ENCODE measurements at places on chromosomes 16 and 17. TPM values are rescaled to one million over a fixed set of nuclear protein-coding genes. Genes with fewer than 3 reads are reported as not detected.

The PRRT2 gene
- 8.2 TPM for total RNA-seq

The CRYM gene
- total RNA-seq = 21.0 TPM

DNA sequence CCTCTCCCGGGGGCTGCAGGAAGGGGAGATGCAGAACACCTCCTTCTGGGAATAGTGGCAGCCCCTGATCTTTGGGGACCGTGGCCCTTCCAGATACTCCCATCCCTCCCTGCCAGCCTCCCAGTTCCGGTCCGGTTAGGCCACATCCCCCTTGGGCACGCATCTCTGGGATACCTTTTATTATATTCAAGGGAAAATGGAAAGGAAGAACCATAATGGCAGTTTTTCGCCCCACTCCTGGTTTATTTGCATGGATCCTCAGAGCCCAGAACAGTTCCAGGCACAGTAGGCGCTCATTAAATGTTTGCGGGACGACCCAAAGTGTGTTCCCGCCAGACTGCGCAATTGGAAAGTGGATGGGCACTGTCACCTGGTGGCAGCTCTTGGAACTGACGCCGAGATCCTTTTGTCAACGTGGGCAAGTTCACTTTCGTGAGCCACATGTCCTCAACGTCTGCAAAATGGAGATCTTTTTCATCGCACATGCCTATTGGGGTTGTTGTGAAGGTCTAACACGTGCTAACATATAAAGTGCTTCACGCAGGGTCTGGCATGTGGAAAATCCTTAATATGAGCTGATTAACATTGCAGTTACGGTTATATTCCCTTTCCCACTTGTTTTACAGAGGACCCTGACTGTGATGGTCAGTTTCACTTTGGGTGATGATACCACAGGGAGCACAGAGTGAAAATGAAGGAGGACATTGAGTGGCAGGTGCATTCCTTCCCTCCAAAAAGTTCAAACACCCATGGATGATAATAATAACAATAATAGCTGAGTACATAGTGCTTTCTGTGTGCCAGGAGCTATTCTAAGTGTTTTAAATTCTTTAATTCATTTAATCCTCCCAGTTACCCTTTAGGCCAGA, 1.7 kb upstream of the GPRC5B start:
- peak; percentile 95 for DNase-seq
- no peak overlapping the region for H3K4me3 ChIP-seq
- H3K36me3 ChIP-seq = no peaks in the 10 kb centered on the region
- no peak overlapping the region for H3K27ac ChIP-seq

The TMEM235 gene
- total RNA-seq = not detected

DNA sequence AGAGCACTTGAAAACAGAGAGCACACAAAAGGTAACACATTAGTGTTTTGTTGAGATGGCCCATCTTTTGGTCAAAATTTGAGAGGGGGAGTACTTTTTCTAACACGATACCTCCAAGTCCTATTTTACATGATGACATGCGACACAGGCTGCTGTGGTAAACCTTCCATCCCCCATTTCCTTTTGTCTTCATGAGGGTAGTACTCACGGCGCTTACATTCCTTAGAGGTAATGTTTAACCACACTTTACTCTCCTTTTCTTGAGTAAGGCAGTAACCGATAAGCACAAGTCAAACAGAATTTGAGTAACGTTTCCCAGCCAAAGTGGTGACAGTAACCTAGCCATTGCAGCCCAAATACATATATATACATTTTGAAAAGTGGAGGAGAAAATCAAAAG, 35.8 kb upstream of the PITPNM3 start:
- H3K27ac ChIP-seq = no peak overlapping the region
- no peak for DNase-seq
- H3K36me3 ChIP-seq = peaks cover 98% of the 10 kb centered on the region
- H3K27me3 ChIP-seq = no peaks in the 10 kb centered on the region

DNA sequence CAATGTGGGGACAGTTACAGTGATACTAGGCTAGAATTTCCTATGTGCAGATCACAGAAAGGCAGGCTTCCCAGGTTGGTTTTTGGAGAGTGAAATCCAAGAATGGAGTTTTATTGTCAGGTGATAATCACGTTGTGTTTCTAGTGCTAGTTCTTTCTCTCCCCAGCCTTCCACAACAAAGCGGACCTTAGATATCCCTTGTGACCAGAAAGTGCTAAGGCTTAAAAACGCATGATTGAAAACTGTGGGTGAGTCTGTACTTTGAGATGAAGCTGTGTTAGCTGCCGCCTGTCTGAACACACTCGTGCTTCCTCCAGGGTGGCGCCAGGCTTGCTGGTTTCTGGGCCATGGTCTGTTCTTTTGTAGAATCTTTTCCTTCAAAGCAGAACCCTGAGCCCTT, 52.1 kb downstream of the BANP start:
- H3K27ac ChIP-seq = no peak overlapping the region
- no peaks in the 10 kb centered on the region for H3K4me1 ChIP-seq
- peaks cover 14% of the 10 kb centered on the region for H3K36me3 ChIP-seq
- no peak for DNase-seq

DNA sequence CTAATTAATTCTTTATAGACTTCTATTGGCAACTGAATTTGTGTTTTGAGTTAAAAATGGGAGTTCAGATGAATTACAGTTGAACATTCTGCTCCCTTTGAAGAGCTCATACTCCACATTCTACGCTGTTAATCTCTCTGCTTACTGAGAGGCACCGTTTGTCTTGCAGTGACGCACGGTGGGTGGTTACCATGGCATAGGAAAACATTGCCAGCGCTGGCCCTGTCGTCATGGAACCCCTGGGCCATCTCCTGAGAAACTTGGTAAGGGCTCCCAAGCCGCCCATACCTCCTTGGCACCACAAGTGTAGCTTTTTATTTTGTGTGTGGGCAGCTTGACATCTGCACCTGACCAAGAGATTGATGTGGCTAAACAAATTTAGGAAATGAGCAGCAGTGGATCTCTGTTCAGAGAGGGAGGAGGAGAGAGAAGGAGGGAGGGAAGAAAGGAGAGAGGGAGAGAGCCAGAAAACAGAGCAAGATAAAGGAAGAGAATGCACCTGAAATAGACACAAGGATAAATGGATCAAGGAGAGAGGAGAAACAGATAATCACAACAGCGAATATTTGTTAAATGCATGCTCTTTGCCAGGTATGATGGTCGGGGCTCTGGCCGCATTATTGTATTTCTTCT, 398.5 kb downstream of the HAPSTR1 start:
- H3K27me3 ChIP-seq = no peaks in the 10 kb centered on the region
- H3K27ac ChIP-seq = peak overlapping the region; percentile 22
- peaks cover 7% of the 10 kb centered on the region for H3K4me1 ChIP-seq
- DNase-seq = no peak
- H3K4me3 ChIP-seq = no peak overlapping the region

GRCh38 chr16:18059089-18059488, 277.4 kb downstream of the NPIPA8 start:
- H3K4me1 ChIP-seq = no peaks in the 10 kb centered on the region
- H3K27me3 ChIP-seq = no peaks in the 10 kb centered on the region
- H3K36me3 ChIP-seq = no peaks in the 10 kb centered on the region

DNA sequence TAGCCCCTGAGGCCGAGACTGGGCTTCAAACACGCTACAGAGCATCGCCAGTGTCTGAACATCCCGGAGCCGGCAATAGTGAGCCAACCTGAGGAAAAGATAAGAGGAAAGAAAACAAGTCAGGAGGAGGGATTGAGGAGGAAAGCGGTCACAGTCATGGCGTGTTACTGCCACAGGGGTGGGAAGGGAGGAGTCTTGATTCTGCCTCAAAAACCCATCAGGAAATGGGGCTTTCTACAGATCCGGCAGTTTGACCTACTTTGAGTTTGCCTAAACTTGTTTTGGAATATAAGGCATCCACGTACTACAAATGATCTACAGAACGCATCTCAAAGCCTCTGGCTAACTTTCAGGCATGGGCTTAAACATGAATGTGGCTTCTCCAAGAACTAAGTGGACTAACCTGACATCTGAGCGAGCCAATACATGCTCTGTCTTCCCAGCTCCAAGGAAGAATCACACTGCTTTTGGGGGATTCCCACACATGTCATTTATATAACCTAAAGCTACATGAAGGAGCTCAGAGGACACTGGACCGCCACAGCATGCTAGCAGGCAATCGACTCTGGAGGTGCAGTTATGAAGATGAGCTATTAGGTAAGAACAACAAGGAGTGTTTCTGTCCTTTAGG, 96.6 kb downstream of the WDR59 start:
- no peaks in the 10 kb centered on the region for H3K4me1 ChIP-seq
- H3K36me3 ChIP-seq = peaks cover 82% of the 10 kb centered on the region
- no peak for DNase-seq
- H3K4me3 ChIP-seq = no peak overlapping the region
- H3K27ac ChIP-seq = no peak overlapping the region
